ENCODE measurements at places on chromosomes 5 and 9.

- DNase-seq, result no peak
Observed at GRCh38 chr5:125603321-125603720, 819.9 kb upstream of the GRAMD2B start.

- DNase-seq, result no peak
Observed at GRCh38 chr5:176817841-176818377, 7.5 kb downstream of the UNC5A start.

DNA sequence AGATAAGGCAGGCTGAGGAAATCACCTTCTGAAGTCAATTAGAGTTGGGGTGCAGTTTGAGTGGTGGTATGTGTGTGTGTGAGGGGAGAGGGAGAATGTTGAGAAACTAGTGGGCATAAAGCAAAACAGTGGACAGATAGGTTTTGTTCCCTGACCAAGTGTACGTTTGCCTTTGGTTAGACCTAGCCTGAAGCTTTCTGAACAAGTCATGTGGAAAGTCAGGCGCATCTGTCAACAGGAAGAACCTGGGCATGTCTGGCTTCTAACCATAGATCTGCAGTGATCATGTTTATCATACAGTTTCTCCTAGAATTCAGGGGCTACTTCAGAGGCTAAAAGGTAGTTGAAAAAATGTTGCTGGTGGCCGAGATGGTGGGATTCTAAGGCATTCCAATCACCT, 143.2 kb upstream of the PCA3 start:
- no peak for DNase-seq

DNA sequence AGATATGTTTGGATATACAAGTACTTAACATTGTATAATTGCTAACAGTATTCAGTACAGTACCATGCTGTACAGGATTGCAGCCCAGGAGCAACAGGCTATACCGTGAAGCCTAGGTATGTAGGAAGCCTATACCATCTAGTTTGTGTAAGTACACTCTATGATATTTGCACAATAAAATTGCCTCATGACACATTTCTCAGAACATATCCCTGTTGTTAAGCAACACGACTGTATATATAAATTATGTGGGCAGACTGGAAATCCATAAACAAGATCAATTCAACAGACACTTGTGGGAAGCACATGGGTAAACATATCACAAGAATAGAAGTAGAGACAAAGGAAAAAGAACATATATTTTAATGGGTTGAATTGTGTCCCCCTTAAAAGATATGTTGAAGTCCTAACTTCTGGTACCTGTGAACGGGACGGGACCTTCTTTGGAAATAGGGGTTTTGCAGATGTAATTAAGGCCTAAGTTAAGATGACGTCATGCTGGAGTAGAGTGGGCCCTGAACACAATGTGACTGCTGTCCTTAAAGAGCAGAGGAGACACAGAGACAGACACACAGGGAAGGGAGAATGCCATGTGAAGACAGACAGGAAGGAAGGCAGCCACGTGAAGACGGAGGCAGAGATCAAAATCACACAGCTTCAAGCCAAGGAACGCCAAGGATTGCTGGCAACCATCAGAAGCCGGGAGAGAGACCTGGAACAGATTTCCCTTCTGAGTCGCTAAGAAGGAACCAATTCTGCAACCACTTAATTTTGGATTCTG, 76.3 kb downstream of the SCAI start:
- DNase-seq, result no peak

DNA sequence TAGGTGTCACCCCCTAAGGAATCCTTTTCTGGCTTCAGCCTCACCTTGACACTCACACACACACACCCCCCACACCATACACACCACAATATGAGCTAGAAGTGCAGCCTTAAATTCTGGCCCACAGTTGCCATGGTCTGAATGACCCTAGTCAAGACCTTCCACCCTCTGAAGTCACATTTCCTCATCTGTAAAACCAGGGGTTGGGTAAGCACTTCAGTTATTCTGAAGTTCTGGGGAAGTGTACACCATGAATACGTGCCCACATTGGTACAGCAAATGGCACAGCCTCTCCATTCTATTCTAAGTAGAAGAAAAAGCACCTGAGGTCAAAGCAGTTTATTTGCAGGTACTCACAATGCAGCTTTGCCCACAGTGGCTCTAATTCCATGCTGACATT, 372.8 kb upstream of the KLF4 start:
- no peak for DNase-seq

- no peak for DNase-seq
Observed at GRCh38 chr5:169801324-169801777, 164.3 kb downstream of the DOCK2 start.

DNA sequence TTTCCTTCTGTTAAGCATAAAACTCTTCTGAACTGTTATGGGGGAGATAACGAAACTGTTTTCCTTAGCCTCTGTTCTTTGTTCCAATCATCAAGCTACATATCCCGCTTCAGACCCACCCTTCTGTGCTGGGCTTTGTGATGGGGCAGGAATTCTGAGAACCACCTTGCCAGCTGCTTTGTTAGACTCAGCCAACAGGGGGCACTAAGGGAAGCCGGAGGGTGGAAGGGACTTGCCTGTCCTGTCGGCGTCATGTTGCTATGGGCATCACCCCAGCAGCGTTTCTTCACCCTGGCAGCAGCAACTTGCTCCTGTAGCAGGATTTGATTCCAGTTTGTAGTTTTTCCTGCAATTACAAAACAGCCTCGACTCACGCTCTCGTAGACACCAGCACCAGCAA, 169.1 kb downstream of the CAAP1 start:
- no peak for DNase-seq

Data from activated CD4-positive, alpha-beta T cell treated with anti-CD3 and anti-CD28 coated beads for 24 hours (primary cell).